ENCODE measurements at places on chromosomes 7 and 10. TPM values are rescaled to one million over a fixed set of nuclear protein-coding genes. Genes with fewer than 3 reads are reported as not detected.

- no peak for DNase-seq
Measured at GRCh38 chr10:6674291-6674690, 94.2 kb upstream of the PRKCQ start.

DNA sequence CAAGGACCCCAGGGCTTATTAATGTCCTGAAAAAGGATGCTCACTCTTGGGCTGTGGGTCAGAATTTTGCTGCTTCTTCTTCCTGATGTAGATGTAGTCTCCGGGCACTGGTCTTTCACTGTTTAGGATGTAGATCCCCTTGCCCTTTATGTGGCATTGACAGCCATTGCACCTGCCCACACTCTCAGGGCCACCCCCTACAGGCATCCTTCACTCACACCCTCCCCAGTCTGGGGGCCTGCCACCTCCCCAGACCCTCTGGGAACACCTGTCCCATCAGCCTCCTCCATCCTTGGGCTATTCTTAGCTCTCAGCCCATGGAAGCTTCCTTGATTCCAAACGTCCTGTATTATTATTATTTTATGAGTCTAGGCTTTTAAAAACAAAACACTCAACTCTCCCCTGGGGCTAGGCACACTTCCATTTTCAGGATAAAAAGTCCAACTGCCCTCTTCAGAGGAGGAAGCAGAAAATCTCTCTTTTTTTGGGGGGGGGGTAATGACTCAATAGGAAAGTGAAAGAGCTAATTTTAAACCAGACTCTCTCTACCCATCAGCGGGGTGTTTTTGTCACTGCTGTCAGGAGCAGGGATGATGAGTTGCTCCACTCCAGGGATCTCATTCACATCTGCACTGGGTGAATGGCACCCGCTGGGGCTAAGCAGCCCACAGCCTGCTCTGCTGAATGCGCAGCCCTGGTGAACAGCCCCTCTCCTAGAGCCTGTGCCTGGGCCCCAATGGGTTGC is 11.5 kb upstream of the KLRG2 start:
- no peak for DNase-seq

- no peak for DNase-seq
Measured at GRCh38 chr10:122992031-122992585, 11.9 kb downstream of the PSTK start.

GRCh38 chr7:115708013-115708341 is 322.6 kb downstream of the TFEC start:
- no peak for DNase-seq

GRCh38 chr10:95336702-95337101 is 45.9 kb upstream of the PDLIM1 start:
- no peak for DNase-seq

- DNase-seq: no peak
Measured at GRCh38 chr10:93186653-93187052, 113.0 kb downstream of the CYP26A1 start.

GRCh38 chr10:122126763-122127659 is 138.0 kb downstream of the TACC2 start:
- DNase-seq: no peak

DNA sequence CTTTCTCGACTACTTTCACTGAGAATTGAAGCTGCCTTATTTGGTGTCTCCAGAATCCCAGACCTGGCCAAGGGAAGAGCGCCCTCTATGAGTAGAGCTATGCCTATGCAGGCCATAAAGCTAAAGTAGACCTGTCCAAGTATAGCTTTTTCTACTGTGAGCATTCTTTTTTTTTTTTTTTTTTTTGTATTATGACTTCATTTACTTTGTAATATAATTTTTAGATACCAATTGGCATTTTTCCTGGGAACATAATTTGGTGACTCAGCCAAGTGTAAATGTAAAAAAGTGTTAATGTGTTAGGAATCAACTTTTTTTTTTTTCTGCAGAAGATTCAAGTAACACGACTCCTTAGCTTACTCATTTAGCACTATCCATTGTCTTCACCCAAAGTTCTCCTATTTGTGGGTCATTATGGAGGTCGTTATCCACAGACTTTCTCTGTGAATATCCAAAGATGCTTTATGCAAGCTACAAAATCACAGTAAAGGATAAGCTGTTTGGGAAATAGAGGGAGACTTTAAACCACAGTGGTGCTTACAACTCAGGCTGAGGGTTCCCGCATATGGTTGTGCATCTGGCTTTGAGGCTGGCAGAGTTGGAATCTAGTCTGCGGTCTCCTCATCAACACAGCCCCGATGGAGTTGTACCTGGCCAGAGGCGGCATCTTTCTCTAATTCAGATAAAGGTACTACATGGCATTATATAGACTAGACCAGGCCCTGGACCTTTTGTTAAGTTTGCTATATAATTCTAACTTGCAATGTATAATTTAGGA is 1040.2 kb upstream of the SORCS1 start:
- no peak for DNase-seq

DNA sequence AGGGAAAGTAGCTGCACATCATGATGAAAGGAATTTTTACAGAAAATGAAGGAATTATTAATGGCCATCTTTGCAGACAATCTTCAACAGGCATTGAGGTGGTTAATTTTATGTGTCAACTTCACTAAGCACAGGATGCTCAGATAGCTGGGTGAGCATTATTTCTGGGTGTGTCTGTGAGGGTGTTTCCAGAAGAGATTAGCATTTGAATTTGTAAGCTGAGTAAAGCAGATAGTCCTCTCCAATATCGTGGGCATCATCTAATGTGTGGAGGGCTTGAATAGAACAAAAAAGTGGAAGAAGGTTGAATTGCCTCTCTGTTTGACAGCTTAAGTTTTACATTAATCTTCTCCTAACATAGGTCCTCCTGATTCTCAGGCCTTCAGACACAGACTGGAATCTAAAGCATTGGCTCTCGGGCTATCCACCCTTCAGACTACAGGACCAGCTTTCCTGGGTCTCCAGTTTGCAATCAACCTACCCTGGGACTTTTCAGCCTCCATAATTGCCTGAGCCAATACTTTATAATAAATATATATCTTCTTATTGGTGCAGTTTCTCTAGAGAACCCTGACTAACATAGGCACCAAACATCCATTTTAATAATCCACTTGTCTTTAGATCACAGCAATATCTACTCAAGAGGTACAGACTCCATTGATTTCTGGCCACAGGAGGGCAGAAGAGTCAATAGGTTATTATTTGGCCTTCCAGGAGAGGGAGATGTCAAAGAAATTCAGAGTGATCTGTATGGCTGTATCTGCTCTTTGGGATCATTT is 10.5 kb upstream of the CRPPA start:
- no peak for DNase-seq

DNA sequence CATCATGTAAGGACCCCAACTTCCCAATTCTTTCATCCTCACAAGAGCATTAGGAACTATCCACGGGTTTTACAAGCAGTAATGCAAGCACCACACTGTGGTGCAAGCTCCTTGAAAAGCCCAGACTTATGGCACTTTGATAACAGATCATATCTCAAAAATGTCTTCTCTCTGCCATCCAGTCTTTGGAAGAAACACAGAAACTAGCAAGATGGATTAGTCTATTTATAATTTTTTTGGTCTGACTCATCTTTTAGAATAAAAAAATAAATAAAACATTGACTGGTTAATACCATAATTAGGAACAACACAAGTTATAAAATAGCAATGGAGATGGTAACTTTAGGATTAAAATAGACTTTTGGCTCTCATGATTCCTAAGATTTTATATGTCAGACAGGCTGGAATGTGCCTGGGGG is 49.0 kb upstream of the CALD1 start:
- no peak for DNase-seq

DNA sequence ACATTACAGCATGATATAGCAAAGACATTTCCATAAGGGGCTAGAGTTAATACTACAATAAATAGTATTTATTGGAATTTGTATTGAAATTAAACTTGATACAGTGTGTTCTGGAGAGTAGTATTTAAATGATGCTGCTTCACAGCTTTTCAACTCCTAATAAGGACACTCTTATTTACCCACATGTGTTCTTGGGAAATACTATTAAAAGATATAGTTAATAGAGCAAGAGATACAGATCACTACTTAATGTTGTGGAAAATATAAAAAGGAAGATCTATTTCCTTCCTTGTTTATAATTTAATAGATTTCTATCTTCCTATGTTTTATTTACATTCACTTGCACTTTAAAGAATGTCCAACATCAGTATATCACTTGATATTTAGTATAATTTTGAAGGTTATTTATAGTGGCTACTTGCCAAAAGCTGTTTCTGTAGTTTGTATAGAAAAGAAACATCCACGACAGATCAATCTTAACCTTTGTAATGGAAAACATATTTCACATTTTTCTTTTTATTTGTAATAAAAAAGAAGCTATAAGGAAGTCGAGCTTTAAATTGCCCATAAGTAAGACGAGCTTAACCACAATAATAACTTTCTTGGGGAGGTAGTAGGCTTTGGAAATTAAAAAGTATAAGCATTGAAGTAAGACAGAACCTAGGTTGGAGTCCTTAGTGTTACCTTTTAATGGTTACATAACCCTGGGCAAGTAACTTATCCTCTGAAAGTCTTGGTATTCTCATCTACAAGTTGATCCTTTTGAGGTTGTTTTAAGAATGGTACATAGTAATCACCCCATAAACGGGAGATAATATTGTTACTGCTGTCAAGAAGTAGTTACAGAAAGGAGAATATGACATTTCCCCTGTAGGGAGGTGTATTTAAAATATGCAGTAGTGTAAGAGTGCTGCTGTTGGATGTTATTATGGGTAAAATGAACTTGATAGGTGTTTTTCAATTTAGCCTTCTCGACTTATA is 32.8 kb downstream of the CPED1 start:
- no peak for DNase-seq

DNA sequence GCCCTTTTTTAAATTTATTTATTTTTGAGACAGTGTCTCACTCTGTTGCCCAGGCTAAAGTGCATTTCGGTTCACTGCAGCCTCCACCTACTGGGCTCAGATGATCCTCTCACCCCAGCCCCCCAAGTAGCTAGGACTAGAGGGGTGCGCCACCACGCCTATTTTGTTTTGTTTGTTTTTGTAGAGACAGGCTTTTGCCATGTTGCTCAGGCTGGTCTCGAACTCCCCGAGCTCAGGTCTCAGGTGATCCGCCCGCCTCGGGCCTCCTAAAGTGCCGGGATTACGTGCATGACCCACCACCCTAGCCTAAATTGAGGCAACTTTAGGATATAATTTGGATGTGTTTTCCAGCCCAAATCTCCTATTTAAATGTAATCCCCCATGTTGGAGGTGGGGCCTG is 805 bp downstream of the ZNF736 start:
- DNase-seq: no peak

DNA sequence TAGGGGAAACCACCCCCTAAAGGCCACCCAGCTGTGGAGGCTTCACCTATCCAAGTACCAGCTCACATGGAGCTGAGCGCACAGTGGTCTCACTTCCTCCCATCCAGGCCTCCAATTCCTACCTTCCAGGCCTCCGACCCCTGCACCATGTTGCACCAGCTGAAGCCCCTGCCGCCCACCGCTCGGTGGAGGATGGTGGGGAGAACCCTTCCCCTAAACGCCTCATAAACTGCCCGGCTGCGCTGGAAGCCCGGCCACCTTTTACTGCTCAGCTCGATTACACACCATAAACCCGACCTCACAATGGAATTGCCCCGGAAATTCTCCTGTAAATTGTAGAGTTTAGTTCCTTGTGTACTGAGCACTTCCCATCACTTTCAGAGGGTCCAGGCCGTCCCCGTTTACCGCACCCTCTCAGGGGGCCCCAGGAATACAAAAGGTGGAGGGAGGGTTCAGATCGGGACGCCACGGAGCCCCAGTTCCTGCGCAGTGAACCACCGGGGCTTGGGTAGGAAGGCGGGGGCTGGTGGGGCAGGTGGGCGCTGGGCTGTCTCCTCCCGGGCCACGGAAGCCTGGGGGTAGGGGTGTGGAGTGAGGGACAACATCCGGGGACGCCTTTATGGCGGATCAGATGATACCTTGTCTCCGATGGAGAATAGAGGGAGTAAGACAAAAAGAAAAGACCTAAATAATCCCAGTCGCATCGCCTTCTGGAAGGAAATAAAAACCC is 1.4 kb upstream of the HOXA7 start:
- no peak for DNase-seq

DNA sequence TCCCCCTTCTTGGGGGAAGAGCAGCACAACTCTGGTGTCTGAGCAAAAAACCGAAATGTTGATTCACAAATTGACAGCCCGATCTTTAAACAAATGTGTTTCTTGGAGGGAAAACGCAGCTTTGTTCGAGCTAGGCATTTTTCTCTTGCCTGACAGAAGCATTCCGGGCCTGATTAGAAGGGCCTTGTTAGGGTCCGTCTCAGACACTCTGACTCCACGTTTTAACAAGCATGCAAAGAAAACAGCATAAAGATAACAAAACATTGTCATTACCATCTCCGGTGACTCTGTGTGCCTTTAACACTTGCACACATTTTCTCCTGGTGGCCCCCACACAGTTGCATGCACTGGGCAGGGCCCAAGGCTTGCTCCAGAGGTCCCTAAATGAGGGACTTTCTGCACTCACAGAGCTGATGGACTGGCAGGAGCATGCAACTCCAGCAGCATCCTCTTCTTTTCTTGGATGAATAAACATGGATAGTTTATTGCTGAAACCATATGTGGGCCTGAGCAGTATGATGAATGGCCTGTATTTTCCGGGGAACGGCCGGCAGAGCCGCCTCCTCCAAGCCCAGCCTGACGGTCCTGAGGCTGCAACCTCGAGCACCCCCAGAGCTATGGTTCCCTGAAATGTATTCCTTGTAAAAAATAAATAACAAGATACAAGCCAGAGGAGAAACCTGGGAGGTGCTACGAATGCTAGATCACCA is 50.9 kb downstream of the EBF3 start:
- DNase-seq: no peak

DNA sequence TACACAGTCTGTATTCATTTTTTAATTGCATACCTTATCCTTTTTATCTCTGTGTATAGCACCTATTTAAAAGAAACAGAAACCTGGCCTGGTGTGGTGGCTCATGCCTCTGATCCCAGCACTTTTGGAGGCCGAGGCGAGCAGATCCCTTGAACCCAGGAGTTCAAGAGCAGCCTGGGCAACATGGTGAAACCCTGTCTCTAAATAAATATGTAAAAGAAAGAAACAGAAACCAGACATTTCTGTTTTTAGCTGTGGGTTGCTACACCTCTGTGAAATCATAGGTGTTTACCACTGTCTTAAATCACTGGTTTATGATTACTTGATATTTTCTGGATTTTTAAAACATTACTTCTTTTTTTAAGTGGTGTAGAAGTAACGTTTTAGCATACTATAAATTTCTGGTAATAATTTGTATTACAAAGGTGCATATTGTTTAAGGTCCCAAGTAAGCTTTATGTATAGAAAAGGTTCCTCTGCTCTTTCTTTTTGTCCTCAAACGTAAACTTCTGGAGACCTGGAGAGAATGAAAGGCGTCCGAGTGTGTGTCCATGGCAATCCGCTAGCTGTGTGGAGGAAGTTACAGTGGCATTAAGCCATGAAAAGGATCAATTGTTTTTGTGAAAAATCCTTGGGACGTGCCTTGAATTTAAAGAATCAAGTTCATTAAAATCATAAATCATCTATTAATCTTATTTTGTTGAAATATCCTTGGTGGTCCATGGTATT is 41.1 kb downstream of the PTPRZ1 start:
- no peak for DNase-seq

- DNase-seq: no peak
Measured at GRCh38 chr10:111677759-111678158, 505.8 kb downstream of the GPAM start.

- DNase-seq: no peak
Measured at GRCh38 chr7:102991077-102991539, 78.3 kb downstream of the LRRC17 start.

The CC2D2B gene
- 0.05 TPM for total RNA-seq

The PCDH15 gene
- total RNA-seq: 0.05 TPM

The PHKG1 gene
- total RNA-seq: 1.0 TPM

The NOBOX gene
- total RNA-seq: not detected

The CYTH3 gene
- total RNA-seq: 4.5 TPM

The RELN gene
- 69.8 TPM for total RNA-seq

The FBXO24 gene
- total RNA-seq: 0.67 TPM

The TBXAS1 gene
- total RNA-seq: 15.4 TPM

The PROSER2 gene
- total RNA-seq: 10.9 TPM
